ENCODE measurements at places on chromosomes 5 and 9. TPM values are rescaled to one million over a fixed set of nuclear protein-coding genes. Genes with fewer than 3 reads are reported as not detected.

The C5orf52 gene
- total RNA-seq: not detected

DNA sequence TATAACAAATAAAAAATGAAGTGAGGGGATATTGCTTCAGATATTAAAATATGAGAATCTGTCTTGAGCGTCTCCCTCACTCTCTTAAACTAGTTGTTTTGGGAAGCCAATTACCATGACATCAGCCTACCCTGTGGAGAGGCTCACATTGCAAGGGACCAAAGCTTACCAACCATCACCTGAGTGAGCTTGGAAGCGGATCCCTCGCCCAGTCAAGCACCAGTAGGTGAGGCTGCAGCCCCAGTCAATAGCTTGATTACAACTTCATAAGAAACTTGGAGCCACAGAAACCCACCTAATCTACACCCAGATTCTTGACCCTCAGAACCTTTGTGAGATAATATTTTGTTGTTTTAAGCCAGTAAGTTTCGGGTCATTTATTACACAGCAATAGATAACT is 206.2 kb downstream of the CEMIP2 start:
- no peaks in the 10 kb centered on the region for H3K4me1 ChIP-seq
- no peaks in the 10 kb centered on the region for H3K27me3 ChIP-seq
- DNase-seq: no peak

The OBP2B gene
- not detected for total RNA-seq

DNA sequence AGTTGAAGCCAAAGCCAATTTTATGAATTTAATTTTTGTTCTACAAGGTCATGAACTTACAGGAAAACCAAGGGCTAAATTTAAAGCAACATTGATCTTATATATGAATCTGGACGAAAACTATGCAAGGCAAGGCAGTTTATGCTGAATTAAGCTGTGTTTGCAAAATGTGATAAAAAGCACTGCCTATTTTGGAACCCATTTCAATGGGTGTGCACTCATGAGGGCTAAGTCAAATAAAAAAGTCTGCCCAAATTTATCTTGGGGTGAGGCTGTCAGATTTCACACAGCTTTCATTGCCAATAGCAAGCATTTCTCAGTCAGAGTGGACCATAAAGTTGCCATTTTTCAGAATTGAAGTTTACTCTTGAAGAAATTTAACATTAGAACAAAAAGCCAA is 199.9 kb downstream of the LURAP1L start:
- H3K27ac ChIP-seq: no peak overlapping the region
- no peaks in the 10 kb centered on the region for H3K36me3 ChIP-seq
- H3K4me3 ChIP-seq: no peak overlapping the region
- no peaks in the 10 kb centered on the region for H3K4me1 ChIP-seq
- H3K27me3 ChIP-seq: no peaks in the 10 kb centered on the region

DNA sequence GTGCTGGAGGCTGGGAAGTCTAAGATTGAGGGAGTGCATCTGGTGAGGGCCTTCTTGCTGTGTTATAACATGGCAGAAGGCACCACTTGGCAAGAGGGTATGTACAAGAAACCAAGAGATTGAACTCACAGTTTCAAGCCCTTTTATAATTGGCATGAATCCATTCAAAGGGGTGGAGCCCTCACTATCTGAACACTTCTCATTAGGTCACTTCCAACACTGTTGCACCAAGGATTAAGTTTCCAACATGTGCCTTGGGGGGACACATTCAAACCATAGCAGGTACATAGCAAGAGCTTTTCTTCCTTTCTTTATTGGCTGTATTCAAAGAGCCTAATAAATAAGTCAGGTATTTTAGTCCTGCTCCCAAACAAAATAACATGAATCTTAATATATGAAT is 62.7 kb downstream of the PRELID2 start:
- DNase-seq: no peak
- no peaks in the 10 kb centered on the region for H3K27me3 ChIP-seq
- no peaks in the 10 kb centered on the region for H3K36me3 ChIP-seq
- H3K4me3 ChIP-seq: no peak overlapping the region
- no peaks in the 10 kb centered on the region for H3K4me1 ChIP-seq
- H3K27ac ChIP-seq: no peak overlapping the region

DNA sequence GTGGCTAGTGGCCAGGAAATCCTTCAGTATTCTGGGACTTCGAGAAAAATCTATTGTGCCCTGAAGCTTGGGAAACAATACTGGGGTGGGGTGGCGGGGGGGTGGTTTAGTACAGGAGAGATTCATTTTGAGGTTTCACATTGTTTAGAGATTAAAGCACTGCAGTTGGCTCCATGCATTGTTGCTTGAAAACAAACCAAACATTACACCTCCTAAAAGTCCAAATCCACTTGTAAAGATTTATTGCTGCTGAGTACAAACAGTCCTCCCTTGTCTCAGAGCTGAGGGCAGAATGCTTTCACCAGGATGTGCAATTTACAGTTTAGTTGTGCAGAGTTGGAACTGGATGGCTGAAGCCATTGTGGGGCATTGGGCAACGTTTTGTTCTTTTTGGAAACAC is 49.4 kb downstream of the GGTA1 start:
- no peaks in the 10 kb centered on the region for H3K27me3 ChIP-seq
- H3K4me1 ChIP-seq: no peaks in the 10 kb centered on the region
- DNase-seq: no peak

Data from CD8-positive, alpha-beta memory T cell (primary cell).